Spleen (tissue), 13 donors: ENCODE measurements at places on chromosomes 7 and 10. TPM values are rescaled to one million over a fixed set of nuclear protein-coding genes. Genes with fewer than 3 reads are reported as not detected.

Gene DNAH11
- total RNA-seq, result 0.30 TPM

Gene SNCG
- total RNA-seq, result 59.7 TPM

Gene C10orf53
- total RNA-seq, result not detected

Gene UNCX
- total RNA-seq, result not detected

Gene LRGUK
- total RNA-seq, result 1.5 TPM

Gene TAS2R60
- total RNA-seq, result 0.30 TPM

Gene CRHR2
- total RNA-seq, result not detected

Gene ZNF277
- 18.1 TPM for total RNA-seq

Gene MKX
- 0.16 TPM for total RNA-seq

Gene UTF1
- total RNA-seq, result not detected

GRCh38 chr7:36131026-36131425 is 22.0 kb upstream of the EEPD1 start:
- no peaks in the 10 kb centered on the region for H3K27me3 ChIP-seq
- no peak overlapping the region for H3K27ac ChIP-seq
- no peaks in the 10 kb centered on the region for H3K4me1 ChIP-seq
- H3K4me3 ChIP-seq, result no peak overlapping the region

DNA sequence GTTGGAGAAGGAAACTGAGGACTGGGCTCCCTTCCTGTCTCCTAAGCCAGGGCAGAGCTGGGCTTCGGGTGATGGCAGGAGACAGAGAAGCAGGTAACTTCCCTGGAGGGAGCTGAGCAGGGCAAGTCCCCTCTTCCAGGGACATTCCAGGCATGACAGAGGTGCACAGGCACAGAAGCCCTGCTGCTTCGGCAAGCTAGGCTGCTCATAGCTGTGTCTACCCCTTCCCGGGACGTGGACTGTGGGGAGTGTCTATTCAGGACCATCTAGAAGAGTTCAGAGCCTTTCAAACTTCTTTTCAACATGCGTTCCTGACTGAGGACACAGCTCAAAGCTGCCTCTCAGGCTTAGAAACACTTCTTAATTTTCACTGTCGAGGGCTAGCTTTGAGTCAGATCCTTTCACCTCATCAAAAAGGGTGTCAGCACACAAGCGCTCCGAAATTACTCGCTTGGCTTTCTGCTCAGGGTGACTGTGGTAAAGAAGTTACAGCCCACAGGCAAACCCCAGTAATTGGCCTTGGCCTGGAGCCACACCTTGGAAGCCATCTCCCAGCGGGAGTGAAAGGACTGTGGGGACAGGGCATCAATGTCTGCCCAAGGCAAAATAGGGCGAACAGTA is 63.7 kb upstream of the STEAP1B start:
- H3K36me3 ChIP-seq, result no peaks in the 10 kb centered on the region
- DNase-seq, result no peak
- no peaks in the 10 kb centered on the region for H3K27me3 ChIP-seq
- H3K4me1 ChIP-seq, result peaks cover 62% of the 10 kb centered on the region
- no peak overlapping the region for H3K27ac ChIP-seq
- H3K4me3 ChIP-seq, result peak overlapping the region; percentile 54

- peak; percentile 29 for DNase-seq
- peaks cover 3% of the 10 kb centered on the region for H3K36me3 ChIP-seq
- no peaks in the 10 kb centered on the region for H3K27me3 ChIP-seq
- H3K4me1 ChIP-seq, result peaks cover 98% of the 10 kb centered on the region
- no peak overlapping the region for H3K27ac ChIP-seq
- H3K4me3 ChIP-seq, result no peak overlapping the region
These were observed 54.1 kb downstream of the HK1 start for GRCh38 chr10:69332278-69333010.

DNA sequence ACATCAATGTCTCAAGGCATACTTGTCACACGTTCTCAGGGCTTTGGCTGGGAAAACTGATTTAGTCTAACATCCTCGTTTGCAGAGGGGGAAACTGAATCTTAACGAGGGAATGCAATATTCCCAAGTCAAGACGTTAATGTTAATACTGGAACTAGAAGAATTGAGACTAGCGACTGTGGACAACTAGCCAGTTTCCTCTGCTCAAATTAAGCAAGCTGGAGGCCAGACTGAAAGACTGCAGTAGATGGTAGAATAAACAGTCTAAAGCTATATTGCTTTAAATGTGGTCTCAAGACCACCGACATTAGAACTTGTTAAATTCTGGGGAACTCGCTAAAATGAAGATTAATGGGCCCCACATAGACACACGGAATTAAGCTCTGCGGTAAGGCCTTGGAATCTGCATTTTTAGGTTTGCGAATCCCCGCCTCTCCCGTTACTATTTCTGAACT is 639 bp upstream of the TFAM start:
- H3K27me3 ChIP-seq, result no peaks in the 10 kb centered on the region
- H3K36me3 ChIP-seq, result peaks cover 23% of the 10 kb centered on the region
- peak overlapping the region; percentile 74 for H3K4me3 ChIP-seq
- DNase-seq, result no peak
- H3K4me1 ChIP-seq, result peaks cover 66% of the 10 kb centered on the region

DNA sequence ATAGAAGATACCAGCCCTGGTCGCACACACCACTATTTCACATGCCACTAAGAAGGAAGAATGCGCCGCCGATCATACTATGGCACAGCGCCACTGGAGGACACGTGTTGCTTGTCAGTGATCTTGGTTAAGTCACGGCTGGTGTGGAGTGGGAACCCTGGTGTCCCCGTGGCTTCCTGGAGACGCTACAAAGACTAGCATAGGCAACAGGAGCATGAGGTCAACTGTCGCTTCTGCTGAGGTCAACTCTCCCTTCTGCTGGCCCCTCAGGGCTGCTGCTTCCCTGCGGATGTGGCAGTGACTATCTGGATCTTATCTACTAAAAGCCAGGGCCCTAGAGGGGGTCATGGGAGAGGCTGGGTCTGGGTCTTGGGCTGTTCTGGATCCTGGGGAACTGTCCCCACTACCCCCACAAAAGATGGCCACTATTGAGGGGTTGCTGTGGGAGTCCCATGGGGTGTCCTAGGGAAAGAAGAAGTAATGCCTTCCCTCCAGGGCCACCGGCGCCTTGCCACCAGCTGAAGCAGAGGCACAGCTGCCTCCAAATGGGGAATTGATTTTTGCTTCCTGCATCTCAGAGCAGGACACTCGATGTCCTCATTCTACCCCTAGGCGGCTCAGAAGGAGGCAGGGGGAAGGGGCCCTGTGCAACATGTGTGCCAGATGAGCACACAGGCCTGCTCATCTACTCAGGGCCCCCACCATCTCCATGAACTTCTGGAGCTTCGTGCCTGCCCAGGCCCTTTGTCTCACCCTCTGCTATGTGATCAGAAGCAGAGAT is 76.6 kb upstream of the PPIF start:
- peak overlapping the region; percentile 64 for H3K27ac ChIP-seq
- peaks cover 95% of the 10 kb centered on the region for H3K4me1 ChIP-seq
- H3K4me3 ChIP-seq, result no peak overlapping the region
- no peaks in the 10 kb centered on the region for H3K27me3 ChIP-seq

DNA sequence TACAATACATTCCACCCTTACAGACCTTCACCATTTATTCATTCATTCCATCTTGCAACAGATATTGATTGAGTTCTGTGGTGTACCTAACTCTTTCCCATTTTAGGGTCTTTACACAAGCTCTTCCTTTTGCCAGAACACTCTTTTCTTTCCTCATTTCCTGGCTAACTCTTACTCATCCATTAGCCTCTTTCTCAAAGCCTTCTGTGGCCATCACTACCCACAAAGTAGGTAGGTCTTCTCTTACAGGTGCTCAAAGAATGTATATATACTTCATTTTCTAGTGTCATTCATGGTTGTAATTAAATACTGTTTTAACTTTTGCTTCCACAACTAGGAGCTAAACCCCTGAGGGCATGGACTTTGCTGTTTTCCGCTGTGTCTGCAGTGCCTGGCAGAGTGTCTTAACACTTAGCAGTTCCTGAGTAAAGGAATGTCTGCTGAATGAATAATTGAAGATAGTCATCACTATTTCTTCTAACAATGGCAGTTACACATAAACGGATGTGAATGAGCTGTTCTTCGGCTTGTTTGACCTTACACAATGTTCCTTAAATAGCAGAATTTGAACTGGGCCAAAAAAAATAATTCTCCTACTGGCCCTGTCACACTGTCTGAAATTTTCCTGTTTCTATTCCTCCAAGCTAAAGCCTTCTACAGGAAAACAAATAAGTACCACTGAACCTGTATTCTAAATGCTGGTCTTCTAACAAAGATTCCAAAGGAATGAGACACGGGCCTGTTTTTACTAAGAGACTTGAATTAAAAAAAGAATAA is 15.1 kb downstream of the BCAP29 start:
- H3K27ac ChIP-seq, result peak overlapping the region; percentile 42
- peaks cover 53% of the 10 kb centered on the region for H3K36me3 ChIP-seq
- H3K4me3 ChIP-seq, result no peak overlapping the region
- no peak for DNase-seq
- H3K4me1 ChIP-seq, result no peaks in the 10 kb centered on the region

GRCh38 chr7:53609185-53609584 is 573.8 kb downstream of the POM121L12 start:
- DNase-seq, result no peak
- H3K4me1 ChIP-seq, result no peaks in the 10 kb centered on the region
- H3K4me3 ChIP-seq, result no peak overlapping the region
- no peaks in the 10 kb centered on the region for H3K36me3 ChIP-seq
- no peaks in the 10 kb centered on the region for H3K27me3 ChIP-seq

DNA sequence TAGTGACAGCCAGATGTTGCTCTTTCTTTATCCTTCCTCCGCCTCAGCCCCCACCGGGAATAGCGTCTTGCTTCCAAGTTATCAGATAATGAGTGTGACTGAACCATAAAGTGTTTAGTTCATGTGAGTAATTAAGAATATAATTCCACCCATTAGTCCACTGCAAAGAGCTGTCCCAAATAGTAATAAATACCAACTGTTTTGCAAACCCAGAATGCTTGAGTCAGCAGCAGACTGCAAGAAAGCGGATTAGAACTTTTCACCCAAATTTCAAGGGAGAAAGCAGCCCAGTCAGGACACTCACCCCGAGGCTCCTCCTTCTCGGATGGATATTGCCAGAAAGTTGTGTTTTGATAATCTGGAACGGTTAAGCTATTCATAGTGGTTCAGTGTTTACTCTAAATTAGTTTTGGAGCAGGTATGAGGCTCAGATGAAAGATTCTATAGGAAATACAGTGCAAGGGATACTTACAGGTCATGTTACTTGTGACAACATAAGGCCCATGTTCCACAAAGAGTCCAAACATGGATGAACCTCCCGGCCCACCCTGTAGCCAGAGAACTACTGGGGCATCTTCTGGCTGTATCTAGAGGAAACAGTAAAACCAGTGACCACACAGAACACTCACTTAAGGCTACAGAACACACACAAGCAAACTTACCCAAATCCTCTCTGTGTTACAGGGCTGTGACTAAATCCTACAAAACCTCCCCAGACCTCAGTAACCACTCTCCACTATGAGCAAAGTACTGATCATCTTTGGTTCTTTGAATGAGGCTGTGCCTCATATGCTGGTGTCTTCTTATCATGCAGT is 50.5 kb downstream of the CPVL start:
- peaks cover 1% of the 10 kb centered on the region for H3K4me1 ChIP-seq
- DNase-seq, result no peak

- no peak for DNase-seq
- H3K4me3 ChIP-seq, result no peak overlapping the region
- peaks cover 49% of the 10 kb centered on the region for H3K36me3 ChIP-seq
- H3K27me3 ChIP-seq, result no peaks in the 10 kb centered on the region
These were observed 166.2 kb downstream of the RAPGEF5 start for GRCh38 chr7:22190736-22191135.

GRCh38 chr7:82443036-82443546 is 486 bp downstream of the CACNA2D1 start:
- H3K36me3 ChIP-seq, result no peaks in the 10 kb centered on the region
- peak overlapping the region; percentile 54 for H3K4me3 ChIP-seq
- no peaks in the 10 kb centered on the region for H3K27me3 ChIP-seq
- H3K4me1 ChIP-seq, result peaks cover 2% of the 10 kb centered on the region
- peak overlapping the region; percentile 85 for H3K27ac ChIP-seq
- no peak for DNase-seq

DNA sequence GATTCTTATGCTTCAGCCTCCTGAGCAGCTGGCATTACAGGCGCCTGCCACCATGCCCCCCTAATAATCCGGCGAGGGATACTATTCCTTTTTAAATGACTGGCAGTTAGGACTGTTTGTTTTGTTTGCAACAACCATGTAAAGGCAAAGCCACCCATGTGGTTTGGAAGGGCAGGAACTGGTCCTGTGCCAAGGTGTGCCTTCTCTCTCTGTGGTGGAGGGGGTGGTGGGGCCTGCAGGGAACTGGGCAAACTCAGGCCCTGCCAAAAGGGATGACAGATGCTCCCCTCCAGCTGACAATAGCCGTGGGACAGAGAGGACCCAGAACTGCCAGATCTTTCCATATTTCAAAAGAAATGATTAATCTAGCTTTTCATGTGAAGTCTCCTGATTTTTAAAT is 23.5 kb upstream of the WAPL start:
- H3K36me3 ChIP-seq, result no peaks in the 10 kb centered on the region
- no peaks in the 10 kb centered on the region for H3K27me3 ChIP-seq
- no peak overlapping the region for H3K4me3 ChIP-seq
- DNase-seq, result no peak

- no peak overlapping the region for H3K27ac ChIP-seq
- H3K4me1 ChIP-seq, result peaks cover 12% of the 10 kb centered on the region
- H3K27me3 ChIP-seq, result no peaks in the 10 kb centered on the region
- DNase-seq, result peak; percentile 70
These were observed 13.5 kb downstream of the IQCE start for GRCh38 chr7:2572101-2572842.

DNA sequence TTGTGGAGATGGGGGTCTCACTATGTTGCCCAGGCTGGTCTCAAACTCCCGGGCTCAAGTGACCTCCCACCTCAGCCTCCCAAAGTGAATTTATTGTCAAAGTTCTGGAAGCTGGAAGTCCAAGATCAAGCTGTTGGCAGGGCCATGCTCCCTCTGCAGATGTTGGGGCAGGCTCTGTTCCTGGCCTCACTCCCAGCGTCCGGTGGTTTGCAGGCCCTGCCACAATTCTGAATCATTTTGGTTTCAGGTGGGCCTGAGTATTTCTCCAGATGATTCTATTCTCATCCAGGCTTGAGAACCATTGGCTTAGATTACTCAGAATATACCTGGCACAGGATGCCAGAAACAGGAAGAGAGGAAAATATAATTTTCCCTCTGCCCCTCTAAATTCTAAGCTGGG is 737.4 kb downstream of the TNS3 start:
- no peaks in the 10 kb centered on the region for H3K4me1 ChIP-seq
- no peaks in the 10 kb centered on the region for H3K27me3 ChIP-seq
- H3K36me3 ChIP-seq, result no peaks in the 10 kb centered on the region

GRCh38 chr7:155594961-155595366 is 48.6 kb upstream of the CNPY1 start:
- no peaks in the 10 kb centered on the region for H3K36me3 ChIP-seq
- H3K4me3 ChIP-seq, result no peak overlapping the region
- H3K4me1 ChIP-seq, result peaks cover 49% of the 10 kb centered on the region
- H3K27ac ChIP-seq, result no peak overlapping the region

- no peaks in the 10 kb centered on the region for H3K27me3 ChIP-seq
- no peaks in the 10 kb centered on the region for H3K4me1 ChIP-seq
- no peak overlapping the region for H3K4me3 ChIP-seq
- no peaks in the 10 kb centered on the region for H3K36me3 ChIP-seq
- no peak overlapping the region for H3K27ac ChIP-seq
These were observed 28.6 kb upstream of the SLC16A12 start for GRCh38 chr10:89563861-89564478.

GRCh38 chr7:42736931-42737330 is 174.9 kb downstream of the C7orf25 start:
- H3K36me3 ChIP-seq, result no peaks in the 10 kb centered on the region
- no peaks in the 10 kb centered on the region for H3K4me1 ChIP-seq
